ENCODE measurements at places on chromosomes 12 and 14. TPM values are rescaled to one million over a fixed set of nuclear protein-coding genes. Genes with fewer than 3 reads are reported as not detected.

DNA sequence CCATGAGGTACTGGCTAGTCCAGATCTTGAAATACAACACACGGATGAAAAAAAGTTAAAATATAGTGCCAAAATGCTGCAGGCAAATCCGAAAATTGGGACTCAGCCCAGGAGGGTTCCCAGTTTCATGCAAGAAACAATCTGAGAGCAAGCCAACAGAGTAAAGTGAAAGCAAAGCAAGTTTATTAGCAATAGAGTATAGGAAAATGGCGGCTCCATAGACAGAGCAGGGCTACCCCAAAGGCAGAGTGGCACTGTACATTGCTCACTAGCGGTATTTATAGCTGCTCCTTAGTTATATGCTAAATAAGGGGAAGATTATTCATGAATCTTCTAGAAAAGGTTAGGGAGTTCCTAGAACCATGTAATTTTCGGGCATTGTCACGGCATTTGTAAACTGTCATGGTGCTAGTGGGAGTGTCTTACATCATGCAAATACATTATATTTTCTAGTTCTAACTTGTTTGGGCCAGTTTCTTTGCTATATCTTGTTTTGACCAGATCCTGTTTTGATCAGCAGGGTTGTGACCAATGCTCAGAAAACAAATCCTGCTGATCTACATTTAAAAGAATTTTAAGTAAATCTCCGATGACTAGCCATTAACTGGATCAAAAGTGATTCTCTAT lies 29.1 kb downstream of the RECQL start:
- DNase-seq: no peak

GRCh38 chr12:46608431-46609272 lies 217.1 kb downstream of the SLC38A4 start:
- no peak for DNase-seq

DNA sequence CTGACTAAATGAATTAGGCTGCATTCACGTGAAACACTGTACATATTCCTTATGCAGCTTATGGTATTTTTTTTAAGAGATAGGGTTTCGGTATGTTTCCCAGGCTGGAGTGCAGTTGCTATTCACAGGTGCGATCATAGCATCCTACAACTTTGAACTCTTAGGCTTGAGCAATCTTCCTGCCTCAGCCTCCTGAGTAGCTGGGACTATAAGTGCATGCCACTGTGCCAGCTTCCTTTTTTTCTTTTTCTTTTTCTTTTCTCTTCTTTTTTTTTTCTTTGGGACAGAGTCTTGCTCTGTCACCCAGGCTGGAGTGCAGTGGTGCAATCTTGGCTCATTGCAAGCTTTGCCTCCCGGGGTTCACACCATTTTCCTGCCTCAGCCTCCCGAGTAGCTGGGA lies 35.8 kb upstream of the SPPL3 start:
- no peak for DNase-seq

Gene NOS1
- not detected for total RNA-seq

Gene KRT74
- not detected for total RNA-seq

Gene FAM222A
- 1.2 TPM for total RNA-seq

DNA sequence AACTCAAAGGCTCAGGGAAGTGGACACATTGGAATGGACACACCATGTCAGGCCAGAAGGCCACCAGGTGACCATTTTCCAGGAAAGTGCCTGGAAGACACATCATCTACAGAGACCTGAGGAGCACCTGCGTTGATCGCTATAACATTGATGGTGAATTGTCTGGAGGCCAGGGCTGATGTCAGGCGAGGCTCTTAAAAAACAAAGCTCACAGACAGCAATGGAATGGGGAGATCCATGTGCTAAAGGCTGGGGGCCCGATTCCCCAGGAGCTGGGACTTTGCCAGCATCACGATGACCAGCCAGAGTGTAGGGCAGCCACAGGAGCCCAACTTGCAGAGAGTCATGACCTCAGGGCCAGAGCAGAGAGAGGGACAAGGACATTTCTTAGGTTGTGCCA lies 30.3 kb downstream of the DIO3 start:
- DNase-seq: no peak

DNA sequence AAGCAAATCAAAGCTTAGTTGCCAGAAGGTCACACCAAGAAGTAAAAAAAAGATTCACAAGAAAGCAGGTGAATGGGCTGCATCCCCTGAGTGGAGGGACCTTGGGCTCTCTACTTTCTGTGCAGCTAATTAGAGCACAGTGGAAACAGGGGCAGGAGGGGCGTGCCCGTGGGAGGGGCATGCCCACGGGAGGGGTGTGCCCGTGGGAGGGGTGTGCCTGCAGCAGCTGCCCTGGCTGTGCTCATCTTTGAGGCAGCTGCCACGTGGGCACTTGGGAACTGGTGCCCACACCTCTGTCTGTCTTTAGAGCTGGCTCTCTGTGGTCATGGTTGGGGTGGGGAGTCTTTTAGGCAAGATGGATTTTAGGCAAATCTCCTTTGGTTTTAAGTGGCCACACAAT lies 60.0 kb downstream of the EML1 start:
- no peak for DNase-seq

GRCh38 chr14:103009559-103009958 lies 47.8 kb downstream of the CDC42BPB start:
- DNase-seq: no peak

Gene CFAP251
- 2.9 TPM for total RNA-seq

Measured in natural killer cell treated with Interleukin-12 subunit alpha and Interleukin-12 subunit beta and Interleukin-15 and Interleukin-18, amount 100 ng/mL, for 72 hours (primary cell).